ENCODE measurements at places on chromosomes 5 and 9.

GRCh38 chr5:146426853-146427618 lies 20.1 kb upstream of the TCERG1 start:
- DNase-seq = peak; percentile 63

DNA sequence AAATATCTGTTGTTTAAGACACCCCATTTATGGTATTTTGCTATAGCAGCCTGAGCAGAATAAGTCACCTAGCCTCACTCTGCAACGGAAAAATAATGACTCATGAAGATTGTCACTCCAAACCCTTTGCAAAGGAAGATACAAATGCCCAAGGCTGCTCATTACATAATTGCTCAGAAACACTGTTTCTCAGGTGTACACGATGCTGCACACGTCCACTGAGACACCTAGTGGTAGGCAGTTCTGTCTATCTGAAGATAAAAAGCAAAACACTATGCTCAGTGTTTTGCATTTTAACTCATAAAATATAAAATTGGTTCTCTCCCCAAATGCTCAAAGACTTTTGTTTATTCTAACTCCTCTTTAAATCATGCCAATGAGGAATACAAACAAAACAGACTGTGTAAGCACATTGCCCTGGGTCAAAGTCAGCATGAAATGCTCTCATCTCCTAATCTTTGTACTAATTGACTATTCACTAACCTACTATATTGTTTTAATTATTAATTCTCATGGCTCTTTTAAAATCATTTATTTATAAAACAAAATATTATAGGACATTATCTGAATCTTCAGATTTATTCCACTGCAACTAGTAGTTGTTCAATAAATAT lies 7.7 kb upstream of the TSLP start:
- DNase-seq = no peak

DNA sequence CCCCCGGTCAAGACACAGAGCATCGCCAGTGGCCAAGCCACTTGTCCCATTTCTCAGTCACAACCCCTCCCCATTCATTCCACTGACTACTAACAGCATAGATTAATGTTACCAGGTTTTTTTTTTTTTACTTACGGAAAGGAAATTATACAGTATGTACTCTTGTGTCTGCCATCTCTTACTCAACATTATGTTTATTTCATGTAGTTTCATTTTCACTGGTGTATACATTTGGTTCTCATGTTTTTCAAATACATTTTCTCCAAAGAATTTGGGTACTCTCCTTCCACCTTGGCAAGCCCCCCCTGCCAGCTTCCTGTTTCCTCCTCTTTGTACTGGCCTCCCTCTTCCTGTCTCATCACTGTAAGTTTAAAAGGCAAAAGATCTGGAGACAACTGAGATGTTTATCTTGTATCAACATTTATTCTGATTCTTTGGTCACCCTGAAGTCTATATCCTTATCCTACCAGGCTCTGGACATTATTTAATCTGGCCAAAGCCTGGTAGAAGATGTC lies 207.3 kb downstream of the SAXO1 start:
- no peak for DNase-seq

- no peak for DNase-seq
These were observed 39.6 kb downstream of the SH3PXD2B start for GRCh38 chr5:172414531-172415361.

DNA sequence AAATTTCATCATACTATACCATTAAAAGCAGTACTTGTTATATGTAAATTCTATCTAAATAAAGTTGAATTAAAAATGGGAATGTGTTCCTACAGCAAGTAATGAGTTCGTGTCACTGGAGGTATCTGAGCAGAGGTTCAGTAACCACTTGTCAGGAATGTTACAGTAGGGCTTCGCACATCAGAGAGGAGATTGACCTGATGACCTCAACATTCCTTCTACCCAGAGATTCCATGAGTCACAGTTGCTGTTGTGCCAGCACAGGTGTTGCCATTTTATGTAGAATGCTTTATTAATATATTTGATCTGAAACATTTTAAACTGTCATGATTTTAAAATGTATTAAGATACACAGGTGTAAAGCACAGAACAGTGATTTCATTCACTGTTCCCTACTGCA lies 60.3 kb downstream of the STX17 start:
- no peak for DNase-seq

GRCh38 chr5:23496576-23496975 lies 10.8 kb upstream of the PRDM9 start:
- no peak for DNase-seq

- no peak for DNase-seq
These were observed 409.2 kb downstream of the CETN3 start for GRCh38 chr5:90000351-90000750.

- no peak for DNase-seq
These were observed 5.5 kb downstream of the MYORG start for GRCh38 chr9:34370970-34371880.

- DNase-seq = no peak
These were observed 61.5 kb downstream of the CRB2 start for GRCh38 chr9:123417289-123418051.

DNA sequence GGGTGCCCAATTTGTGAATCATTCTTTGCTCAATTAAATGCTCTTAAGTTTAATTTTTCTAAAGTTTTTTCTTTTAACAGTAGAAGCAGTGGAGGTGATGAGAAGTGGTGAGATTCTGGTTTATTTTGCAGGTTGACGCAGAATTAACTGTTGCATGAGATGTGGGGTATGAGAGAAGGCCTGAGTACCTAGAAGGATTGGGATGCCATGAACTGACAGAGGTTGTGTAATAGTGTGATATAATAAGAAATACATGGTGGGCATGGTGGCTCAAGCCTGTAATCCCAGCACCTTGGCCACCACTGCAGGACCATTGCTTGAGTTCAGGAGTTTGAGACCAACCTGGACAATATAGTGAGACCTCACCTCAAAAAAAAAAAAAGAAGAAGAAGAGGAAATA lies 8.4 kb upstream of the SH3TC2 start:
- no peak for DNase-seq

GRCh38 chr9:134056483-134057306 lies 11.1 kb downstream of the BRD3 start:
- DNase-seq = no peak

DNA sequence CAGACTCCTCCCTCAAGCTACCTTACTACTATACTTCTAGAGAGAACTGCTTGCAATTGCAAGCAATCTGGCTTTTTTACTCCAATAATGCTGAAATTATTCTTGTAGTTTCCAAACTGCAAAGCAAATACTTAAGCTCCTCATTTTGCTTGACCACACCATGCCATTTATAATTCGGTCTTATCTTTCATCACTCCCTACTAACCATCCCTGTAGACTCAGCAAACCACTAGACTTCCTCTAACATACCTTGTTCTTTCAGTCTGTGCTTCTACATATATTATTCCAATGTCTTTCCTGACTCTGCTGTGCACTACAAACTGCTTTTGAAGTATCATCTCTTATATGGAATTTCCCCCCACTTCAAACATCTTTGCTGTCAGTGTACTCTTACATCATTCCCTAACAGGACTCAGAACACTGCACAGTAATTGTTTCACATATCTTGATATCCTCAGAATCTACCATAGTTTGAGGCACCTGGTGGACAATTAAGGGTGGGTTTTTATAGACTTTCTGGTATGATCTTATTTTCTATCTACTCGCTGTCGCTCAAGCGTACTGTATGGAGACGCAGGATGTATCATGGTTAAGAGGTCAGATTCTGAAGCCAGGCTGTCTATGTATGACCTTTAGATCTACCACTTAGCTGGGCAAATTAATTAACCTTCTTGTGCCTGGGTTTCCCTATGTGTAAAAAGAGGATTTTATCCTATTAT lies 2.8 kb downstream of the IL6ST start:
- DNase-seq = no peak

DNA sequence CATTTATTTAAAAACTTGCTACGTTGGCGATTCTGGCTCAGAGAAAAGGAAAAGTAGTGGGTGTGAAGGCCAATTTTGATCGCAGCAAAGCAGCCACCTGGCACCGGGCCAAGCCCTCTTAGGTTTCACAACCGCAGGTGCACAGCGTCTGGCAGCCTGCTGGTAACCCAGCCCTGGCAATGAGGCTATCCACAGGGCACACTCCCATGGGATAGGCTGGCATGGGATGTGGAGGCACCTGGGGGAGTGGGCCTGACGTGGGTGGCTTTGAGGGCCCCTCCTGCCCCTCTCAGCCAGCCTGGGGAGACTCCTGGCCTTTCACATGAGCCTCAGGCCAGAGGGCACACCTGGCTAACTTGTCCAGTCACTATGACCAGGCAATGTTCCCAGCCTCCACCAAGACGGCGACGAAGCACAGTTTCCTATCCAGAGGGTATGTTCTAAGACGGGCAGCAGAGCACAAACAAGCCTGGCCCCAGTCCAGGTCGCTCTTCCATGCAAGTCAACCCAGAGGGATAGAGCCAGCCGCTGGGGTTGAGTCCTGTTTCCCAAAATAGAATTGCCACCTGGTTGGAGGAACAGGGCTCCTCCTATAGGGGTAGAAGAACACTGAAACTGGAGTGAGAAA lies 19.0 kb downstream of the CMBL start:
- DNase-seq = peak; percentile 79

DNA sequence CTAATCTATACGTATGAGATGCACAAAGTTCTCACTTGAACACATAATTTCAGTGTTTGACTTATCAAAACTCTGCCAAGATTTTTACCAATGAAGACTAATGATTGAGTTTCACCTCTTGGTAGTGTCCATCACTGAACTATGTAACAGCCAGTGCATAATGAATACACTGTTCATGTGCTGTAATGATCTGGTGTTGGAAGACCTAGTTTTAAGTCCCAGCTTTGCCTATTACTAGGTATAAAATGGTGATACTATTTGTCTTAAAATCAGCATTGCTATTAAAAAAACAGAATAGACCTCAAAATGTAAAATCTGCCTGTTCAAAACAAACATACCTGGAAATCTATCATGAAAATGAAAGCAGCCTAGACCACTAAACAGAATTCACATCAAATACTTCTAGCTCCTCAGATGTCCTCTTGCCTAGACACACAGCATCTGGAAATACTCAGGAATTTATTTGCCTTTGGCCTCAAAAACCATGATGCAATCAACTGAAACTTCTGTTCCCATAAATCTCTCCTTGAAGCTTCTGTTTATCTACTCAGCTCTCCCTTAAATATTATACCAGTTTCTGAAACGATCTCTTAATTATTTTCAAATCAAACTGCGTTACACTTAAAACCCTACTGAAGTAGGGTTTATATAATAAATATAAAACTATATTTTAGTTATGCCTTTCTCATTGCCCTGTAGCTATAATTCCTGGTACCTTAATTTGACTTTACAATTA lies 38.1 kb downstream of the MRPS27 start:
- peak; percentile 26 for DNase-seq

GRCh38 chr5:9376363-9377117 lies 169.3 kb downstream of the SEMA5A start:
- no peak for DNase-seq

GRCh38 chr5:135241536-135241935 lies 157.5 kb downstream of the MACROH2A1 start:
- DNase-seq = no peak

DNA sequence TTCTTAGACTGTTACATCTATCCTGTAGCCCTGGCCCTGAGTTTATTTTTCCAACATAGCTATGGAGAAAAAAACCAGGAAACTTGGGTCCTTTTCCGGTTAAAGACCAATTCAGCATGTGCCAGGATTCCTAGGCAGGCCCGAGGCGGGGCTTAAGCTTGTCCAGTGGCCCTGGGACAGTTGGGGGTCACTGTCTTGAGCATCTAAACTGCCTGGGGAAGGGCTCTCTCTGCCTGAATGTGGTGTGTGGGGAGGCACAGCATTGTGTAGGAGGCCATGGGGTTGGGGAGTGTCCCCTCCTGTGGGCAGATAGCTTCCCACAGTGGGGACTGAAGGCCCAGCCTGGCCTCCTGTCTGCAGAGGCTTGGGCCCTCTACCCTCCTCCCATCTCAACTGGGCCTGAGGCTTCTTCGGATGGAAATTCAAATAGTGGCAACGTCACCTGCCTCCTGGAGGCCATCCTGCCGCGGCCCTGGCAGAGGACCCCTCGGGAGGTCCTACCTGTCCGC lies 88.8 kb downstream of the PHF2 start:
- DNase-seq = no peak

GRCh38 chr9:343773-344172 lies 129.1 kb downstream of the DOCK8 start:
- DNase-seq = no peak

- DNase-seq = no peak
These were observed 147.6 kb downstream of the SEMA5A start for GRCh38 chr5:9398227-9398626.

- DNase-seq = peak; percentile 65
These were observed at the start of gene RUSC2 for GRCh38 chr9:35489313-35490154. TSS of gene RUSC2 (plus strand) at chr9:35490111. CDS start at chr9:35546522, 56,411 bp downstream.

DNA sequence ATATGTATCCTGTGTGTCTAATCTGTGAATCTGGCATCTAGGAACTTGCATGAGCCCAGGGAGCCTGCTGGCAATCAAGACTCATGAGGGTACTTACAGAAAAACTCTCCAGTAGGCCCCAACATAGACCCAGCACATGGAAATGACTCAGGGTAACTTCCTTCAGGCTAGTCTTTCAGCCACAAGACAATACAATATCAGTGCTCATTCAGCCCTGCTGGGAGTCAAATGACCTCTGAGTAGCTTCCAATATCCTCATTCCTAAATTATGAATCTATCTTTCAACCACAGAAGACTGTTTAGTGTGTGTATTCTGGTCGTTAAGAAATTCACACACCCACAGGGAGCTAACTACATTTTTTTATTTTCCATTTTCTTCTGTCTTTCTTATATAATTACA lies 1273.0 kb downstream of the EFNA5 start:
- no peak for DNase-seq

- peak; percentile 88 for DNase-seq
These were observed 1.7 kb downstream of the CBY3 start for GRCh38 chr5:179679014-179679674.

DNA sequence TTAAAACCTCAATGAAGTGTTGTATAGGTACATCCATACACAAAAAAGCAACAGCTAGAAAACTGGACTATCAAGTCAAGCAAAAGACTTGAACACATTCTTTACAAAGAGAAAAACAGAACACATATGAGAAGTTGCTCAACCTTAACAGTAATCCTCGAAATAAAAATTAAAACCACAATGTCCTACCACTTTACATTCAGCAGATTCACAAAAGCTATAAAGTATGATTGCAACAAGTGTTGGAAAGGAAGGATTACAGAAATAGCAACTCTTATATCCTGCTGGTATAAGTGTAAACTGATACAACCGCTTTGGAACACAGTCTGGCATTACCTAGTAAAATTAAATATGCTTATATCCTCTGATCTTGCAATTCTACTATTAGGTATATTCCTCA lies 28.5 kb upstream of the GOLGA1 start:
- no peak for DNase-seq

DNA sequence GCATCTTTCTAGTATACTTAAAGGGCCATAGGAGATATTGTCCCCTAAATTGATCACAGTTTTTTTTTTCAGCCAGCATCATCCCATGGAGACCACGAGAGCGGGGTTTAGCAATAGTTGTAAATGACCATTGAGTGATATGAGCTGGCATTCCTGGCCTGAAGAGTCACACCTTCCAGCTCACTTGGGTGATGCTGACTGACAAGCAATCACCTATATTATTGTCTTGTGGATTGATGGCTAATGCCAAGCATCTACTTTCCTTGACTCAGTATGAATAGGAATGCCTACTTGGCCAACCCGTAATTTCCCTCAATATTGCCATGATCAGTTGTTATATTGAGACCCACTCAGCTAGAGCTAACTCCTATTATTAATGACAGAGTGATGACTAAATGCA lies 70.5 kb downstream of the ADAMTSL1 start:
- no peak for DNase-seq

- no peak for DNase-seq
These were observed 50.7 kb downstream of the WNK2 start for GRCh38 chr9:93234600-93234999.

GRCh38 chr9:136009516-136009915 lies 48.3 kb upstream of the UBAC1 start:
- DNase-seq = no peak

All from hematopoietic multipotent progenitor cell treated with erythropoietin and hydrocortisone succinate and interleukin-3 and kit ligand, for 8 days (in vitro differentiated cells).